ENCODE measurements at places on chromosomes 13 and 19.

DNA sequence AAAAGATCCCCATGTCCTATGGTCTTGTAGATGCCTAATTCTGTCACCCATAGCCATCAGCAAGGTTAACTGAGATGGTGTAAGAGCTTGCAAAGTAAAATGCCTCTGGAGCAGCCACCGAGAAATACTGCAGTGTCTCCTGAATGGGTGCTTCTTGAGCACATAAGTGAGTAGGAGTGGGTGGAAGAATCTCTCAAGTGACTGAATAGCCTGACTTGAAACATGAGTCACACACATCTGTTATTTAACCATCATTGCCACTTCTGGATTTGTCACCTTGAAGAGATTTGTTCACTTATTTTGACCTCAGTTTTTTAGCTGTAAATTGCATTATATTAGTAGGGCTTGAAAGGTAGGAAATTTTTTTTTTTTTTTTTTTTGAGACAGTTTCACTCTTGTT is 2.3 kb downstream of the ZNF714 start:
- DNase-seq, result no peak

DNA sequence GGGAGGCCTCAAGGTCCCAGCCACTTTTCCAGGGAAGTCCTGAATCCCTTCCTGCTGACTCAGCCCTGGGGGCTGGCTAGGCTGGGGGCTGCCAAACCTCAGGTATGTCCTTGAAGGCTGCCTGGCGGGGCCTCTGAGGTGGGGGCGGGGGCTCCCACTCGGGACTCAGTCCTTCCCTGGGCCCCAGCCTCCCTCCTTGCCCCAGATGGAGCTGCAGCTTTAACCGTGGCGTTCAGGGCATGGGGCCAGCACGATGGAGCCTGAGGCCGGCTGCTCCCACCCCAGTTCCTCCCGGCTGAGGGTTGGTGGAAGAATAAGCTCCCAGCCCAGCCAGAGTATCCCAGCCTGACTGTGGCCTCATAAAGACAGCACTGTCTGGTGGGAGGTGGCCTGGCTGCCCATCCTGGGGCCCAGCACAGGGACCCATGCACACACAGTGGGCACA is 12.4 kb downstream of the CILP2 start:
- DNase-seq, result no peak

DNA sequence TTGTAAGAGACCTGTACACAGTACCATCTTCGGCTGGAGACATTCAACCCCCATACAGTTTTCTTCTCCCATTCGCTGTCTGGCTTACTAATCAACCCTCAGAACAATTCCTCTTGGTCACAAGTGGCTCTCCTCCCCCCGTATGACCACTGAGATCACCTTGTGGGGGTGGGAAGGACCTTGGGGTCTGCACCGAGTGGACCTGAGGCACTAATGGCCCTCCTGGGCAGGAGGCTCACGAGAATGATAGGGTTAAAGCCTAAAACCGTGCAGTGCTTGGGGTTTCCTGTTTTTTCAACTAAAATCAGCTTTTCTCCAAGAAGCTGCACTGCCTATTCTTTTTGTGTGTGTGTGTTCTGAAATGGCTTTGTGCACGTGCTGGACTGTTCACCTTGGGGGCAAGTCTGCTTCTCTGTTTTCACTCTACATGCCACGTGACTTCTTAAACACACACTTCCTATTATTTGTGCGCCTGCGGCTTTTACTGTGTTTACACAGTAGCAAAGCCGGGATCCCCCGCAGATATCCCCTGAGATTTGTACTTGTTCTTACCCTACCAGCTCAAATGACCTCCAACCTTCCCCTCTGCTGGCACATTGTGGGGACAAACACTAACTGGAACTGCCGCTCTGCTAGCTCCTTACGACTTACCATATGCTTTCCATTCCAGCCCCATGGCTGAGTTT is 12.3 kb downstream of the RBM26 start:
- DNase-seq, result peak; percentile 89

- DNase-seq, result no peak
These were observed 15.5 kb downstream of the SETDB2 start for GRCh38 chr13:49459580-49459979.

DNA sequence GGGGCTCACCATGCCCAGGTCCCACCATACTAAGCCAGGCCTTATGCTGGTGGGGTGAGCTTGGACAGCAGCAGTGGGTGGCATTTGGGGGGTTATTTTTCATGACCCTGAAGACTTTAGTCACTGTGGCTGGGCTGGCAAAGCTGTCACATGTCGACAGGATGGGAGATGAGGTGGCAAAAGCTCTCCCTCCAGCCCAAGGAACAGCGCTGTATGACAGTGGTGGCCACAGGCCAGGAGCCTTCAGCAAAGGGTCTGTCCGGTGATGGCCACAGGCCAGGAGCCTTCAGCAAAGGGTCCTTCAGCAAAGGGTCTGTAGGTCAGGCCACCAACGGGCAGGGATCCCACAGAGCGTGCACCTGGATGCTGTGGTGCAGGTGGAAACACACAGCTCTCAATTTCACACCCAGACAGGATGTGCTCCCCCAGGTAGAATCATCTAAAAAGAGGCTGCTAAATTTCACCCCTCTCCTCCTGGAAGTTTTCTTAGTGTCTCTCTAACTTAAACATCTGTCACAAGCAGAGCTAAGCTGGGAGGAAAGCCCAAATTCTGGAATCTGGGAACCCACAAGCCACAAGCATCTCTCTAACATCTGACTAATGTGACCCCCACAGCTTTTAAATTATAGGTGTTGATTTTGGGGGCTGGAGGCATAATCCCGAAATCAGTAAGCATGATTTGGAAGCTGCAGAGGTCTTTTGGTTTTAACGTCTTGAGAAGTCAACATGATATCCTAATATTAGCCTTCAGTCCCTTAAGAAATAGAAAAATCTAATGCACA is 23.0 kb downstream of the COL4A1 start:
- no peak for DNase-seq

Measured in NCI-H748 treated with DMSO at 0.1 percent for 48 hours (cell line).